ENCODE measurements at places on chromosomes 11 and 22.

GRCh38 chr11:11390068-11390771, 37.2 kb upstream of the CSNK2A3 start:
- ATAC-seq: no peak

GRCh38 chr11:130087294-130087926, 17.7 kb downstream of the APLP2 start:
- ATAC-seq: no peak

- no peak for ATAC-seq
Measured at GRCh38 chr22:41862530-41863266, 29.8 kb downstream of the SREBF2 start.

GRCh38 chr11:16993495-16993894, 20.7 kb downstream of the PLEKHA7 start:
- no peak for ATAC-seq

DNA sequence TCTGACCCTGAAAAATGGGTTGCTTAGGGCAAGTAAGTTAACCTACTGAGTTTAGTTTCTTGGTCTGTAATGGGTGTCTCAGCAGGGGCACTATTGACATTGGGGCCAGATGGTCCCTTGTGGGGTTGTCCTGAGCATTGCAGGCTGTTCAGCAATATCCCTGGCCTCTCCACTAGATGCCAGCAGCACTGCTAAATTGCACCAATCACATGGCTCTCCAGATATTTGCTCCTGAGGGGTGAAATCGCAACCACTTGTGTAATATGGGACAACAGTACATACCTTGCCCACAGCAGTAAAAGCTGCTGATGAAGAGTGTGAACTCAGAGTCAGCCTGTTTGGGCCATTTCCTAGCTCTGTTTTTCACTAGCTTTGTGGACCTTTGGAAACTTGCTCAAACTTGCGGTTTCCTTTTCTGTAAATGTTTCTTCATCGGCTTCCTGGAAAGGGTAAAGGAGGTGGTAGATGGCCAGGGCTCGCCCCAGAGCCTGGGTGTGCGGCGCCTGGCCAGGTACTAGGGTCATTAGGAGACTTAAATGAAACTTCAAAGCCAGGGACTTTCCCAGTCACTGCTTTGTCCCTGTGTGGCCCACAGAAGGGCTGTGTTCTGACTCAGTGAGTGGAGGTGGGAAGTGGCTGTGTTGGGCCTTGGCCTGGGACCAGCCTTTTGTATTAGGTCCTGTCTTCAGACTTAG, 13.0 kb downstream of the NCF4 start:
- peak; percentile 74 for ATAC-seq

GRCh38 chr11:99015634-99016454, 4.9 kb upstream of the CNTN5 start:
- ATAC-seq: no peak

DNA sequence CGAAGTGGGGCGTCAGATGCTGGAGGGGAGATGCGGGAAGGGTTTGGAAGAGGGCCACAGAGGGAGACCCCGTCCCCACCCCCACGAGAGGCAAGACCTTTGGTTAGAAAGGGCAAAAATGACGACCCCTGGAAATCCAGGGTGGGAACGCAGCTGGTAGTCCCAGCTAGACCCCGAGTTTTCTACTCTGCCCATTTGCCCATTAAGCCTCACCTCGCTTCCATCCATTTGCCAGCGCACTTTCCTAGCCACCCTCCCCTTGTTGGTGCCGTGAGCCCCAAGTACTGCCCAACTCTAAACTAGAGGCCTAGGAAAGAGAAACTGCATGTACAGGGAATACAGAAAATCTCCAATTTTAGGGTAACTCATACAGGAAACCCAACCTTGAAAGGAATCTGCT, 370 bp downstream of the DDX25 start:
- ATAC-seq: no peak

GRCh38 chr11:26105762-26106423, 226.0 kb upstream of the ANO3 start:
- ATAC-seq: no peak

DNA sequence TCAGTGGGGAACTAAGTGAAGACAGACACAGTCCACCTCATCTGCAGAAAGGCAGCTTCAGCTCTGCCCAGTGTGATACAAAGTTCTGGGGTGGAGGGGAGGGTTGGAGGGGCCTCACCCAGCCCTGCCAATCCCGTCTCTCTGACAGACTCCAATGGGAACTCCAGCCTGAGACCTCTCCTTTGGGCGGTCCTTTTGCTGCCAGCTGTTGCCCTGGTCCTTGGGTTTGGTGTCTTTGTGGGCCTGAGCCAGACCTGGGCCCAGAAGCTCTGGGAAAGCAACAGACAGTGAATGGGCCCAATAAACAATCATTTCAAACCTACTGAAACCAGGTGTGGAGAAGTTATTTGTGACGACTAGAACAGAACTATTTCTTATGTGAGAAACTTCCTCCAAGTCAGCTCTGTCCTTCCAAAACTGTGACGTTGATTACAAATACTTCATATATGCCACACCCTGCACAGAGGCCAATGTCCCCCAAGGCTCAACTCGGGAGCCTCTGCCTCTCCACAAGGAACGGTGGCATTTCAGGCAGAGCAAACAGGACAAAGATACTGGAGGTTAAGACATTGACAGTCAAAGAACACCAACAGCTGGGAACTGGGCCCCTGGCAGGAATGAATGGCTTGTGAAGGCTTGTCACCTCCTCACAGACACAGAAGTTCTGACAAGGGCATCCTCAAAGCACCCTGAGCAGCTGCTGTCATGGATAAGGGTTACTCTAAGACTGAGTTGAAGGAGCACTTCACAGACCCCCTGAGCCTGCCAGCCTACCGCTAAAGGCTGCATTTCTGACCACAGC, 8.2 kb downstream of the ZP1 start:
- ATAC-seq: no peak
